ENCODE measurements at places on chromosomes 7 and 10. TPM values are rescaled to one million over a fixed set of nuclear protein-coding genes. Genes with fewer than 3 reads are reported as not detected.
A peak's percentile ranks its signal among the peaks of the same experiment; 100 is the strongest.

Gene CYP2W1
- total RNA-seq, result not detected

Gene LHFPL3
- total RNA-seq, result not detected

Gene GARIN1A
- 0.71 TPM for total RNA-seq

Gene GATA3
- 141 TPM for total RNA-seq

Gene TRPV5
- total RNA-seq, result not detected

Gene COBL
- not detected for total RNA-seq

Gene SPDYE5
- 0.20 TPM for total RNA-seq

Gene NACAD
- total RNA-seq, result 0.08 TPM

Gene GDF2
- not detected for total RNA-seq

Gene PNLIPRP3
- total RNA-seq, result not detected

Gene CYP3A5
- not detected for total RNA-seq

Gene PRPS1L1
- total RNA-seq, result not detected

DNA sequence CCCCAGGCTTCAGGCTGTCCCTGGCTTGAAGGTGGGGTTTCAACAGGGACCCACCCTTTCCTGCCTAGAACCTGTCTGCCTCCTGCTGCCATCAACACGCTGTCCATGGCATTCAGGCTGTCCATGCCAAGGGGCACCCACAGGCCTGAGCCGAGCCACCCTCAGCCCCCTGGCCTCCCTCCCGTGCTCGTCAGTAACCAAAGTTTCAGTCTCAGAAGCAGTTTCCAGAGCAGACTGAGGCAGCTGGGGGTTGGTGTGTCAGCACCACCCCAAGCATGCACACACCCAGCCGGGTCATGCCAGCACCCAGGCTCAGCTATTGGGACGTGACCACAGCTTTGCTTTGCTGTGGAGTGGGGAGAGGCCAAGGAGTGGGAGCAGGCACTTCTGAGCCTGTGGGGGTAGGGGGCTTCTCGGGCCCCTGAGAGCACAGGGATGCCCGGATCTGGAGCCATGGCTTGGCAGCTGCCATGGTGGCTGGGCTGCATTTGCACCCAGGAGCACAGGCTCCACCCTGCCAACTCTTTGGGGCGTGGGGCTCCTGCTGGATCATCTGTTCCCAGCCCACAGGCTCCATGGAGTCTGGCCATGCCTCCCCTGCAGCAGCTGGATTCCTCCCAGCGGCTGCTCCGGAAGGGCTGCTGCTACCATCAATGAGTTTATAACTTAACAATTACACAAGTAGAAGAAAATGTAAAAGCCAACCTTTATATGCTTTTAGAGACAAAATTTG, 314.5 kb upstream of the SEMA3C start:
- H3K4me3 ChIP-seq, result no peak overlapping the region
- H3K4me1 ChIP-seq, result no peaks in the 10 kb centered on the region
- H3K27me3 ChIP-seq, result no peaks in the 10 kb centered on the region
- no peak for DNase-seq
- no peak overlapping the region for H3K27ac ChIP-seq

DNA sequence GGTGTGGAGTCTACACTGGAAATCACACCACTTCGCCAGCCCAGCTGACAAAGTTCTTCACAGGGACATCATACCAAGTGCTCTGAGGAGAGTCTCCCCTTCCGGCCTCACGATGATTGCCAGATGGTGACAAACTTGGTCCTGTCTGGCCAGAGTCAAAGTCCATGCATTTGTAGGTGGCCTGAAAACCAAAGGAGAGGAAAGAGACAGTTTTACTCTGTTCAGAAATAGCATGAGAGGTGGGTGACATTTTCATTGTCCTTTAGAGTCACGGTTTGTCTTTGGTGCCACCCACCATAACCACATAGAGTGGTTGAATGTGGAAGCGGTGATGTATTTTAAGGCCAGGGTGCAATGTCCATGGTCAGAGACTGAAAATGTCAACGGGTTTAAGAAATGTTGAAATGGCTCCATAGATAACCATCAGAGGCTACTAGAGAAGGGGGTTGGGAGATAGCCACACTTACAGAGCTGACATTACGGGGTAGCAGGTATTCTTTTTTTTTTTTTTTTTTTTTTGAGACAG, 33.0 kb downstream of the BTBD16 start:
- DNase-seq, result no peak
- peaks cover 15% of the 10 kb centered on the region for H3K4me1 ChIP-seq
- H3K4me3 ChIP-seq, result no peak overlapping the region

GRCh38 chr10:132099389-132100090, 33.8 kb downstream of the JAKMIP3 start:
- DNase-seq, result no peak
- peaks cover 9% of the 10 kb centered on the region for H3K27me3 ChIP-seq
- no peaks in the 10 kb centered on the region for H3K36me3 ChIP-seq
- no peaks in the 10 kb centered on the region for H3K4me1 ChIP-seq

DNA sequence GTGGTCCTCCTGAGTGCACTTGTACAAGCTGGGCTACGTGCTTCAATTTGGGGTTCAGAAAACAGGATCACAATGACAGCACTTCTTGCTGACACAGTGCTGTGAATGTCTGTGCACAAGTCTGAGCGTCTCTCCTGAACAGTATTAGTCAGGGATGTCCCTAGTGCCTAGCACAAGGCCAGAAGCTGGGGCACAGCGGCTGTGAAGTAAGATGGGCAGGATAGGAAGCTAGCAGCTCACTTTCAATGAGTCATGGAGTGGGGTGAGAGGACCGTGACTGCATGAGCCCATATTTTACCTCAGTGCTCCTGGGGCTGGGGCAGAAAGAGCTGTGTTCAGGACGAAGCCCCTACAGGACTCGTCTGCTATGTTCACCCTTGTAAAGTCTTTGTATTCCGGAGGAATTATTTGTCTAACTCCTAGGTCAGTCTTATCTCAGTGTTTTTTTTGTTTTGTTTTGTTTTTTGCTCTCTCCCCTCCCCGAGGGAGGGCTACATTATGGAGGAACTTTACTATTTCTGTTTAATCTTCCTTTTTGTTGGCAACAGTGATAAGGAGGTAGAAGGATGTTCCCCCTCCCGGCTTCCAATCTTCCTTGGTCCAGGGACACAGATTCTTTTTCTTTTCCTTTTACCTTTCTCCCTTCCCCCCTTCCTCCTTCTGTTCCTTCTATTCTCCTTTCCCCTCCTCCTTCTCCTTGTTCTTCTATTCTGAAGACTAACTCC, 2.8 kb upstream of the LRMDA start:
- no peaks in the 10 kb centered on the region for H3K36me3 ChIP-seq
- no peak overlapping the region for H3K27ac ChIP-seq
- no peak overlapping the region for H3K4me3 ChIP-seq
- no peak for DNase-seq
- H3K4me1 ChIP-seq, result peaks cover 3% of the 10 kb centered on the region
- H3K27me3 ChIP-seq, result peaks cover 33% of the 10 kb centered on the region

- no peak overlapping the region for H3K27ac ChIP-seq
- no peak overlapping the region for H3K4me3 ChIP-seq
- no peak for DNase-seq
- no peaks in the 10 kb centered on the region for H3K4me1 ChIP-seq
- H3K36me3 ChIP-seq, result no peaks in the 10 kb centered on the region
Measured at GRCh38 chr7:108722561-108722960, 152.9 kb downstream of the DNAJB9 start.

GRCh38 chr7:2023877-2024566, 208.7 kb downstream of the MAD1L1 start:
- H3K4me3 ChIP-seq, result no peak overlapping the region
- no peak overlapping the region for H3K27ac ChIP-seq

GRCh38 chr10:67804395-67804678, 33.7 kb downstream of the DNAJC12 start:
- H3K4me1 ChIP-seq, result no peaks in the 10 kb centered on the region
- DNase-seq, result no peak
- no peak overlapping the region for H3K4me3 ChIP-seq
- H3K27ac ChIP-seq, result no peak overlapping the region
- no peaks in the 10 kb centered on the region for H3K36me3 ChIP-seq
- no peaks in the 10 kb centered on the region for H3K27me3 ChIP-seq

- no peaks in the 10 kb centered on the region for H3K36me3 ChIP-seq
- no peak overlapping the region for H3K4me3 ChIP-seq
- H3K4me1 ChIP-seq, result no peaks in the 10 kb centered on the region
- DNase-seq, result no peak
Measured at GRCh38 chr7:44289341-44290251, 35.8 kb downstream of the CAMK2B start.

GRCh38 chr7:87935384-87935706, 1.3 kb downstream of the ADAM22 start:
- no peak overlapping the region for H3K27ac ChIP-seq
- no peak for DNase-seq
- H3K4me1 ChIP-seq, result peaks cover 15% of the 10 kb centered on the region
- H3K4me3 ChIP-seq, result peak overlapping the region; percentile 65
- H3K27me3 ChIP-seq, result no peaks in the 10 kb centered on the region
- H3K36me3 ChIP-seq, result no peaks in the 10 kb centered on the region

DNA sequence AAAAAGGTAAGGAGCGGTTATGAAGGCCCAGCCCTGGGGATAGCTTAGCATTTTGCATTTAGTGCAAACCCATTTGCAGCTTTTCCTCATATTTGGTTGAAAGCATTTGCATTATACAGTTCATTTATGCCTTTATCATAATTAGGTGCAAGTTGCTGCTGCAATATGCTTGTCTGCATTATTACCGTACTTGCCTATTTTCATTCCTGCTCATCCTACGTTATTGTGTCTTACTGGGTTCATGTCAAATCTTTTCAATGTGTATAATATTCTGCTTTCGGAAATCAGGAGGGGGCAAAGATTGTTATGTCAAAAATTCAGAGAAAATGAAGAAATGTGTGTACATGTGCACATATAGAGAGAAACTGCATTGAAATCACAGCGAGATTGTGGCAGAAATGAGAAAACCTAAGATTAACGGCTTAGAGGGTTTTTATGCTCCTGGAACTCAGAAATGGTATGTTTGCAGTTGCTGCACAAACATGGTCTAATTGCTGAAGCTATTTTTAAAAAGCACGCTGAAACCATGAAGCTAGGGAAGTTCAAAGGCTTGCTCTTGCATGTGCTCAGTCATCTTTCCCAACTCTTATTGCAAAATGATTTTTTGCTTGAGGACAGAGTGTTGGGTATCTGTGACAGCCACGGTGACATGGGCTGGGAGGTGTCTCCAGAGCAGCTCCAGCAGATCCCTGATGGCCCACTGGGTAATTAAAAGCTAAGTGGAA, 613.2 kb downstream of the SDK1 start:
- no peaks in the 10 kb centered on the region for H3K27me3 ChIP-seq
- no peak overlapping the region for H3K4me3 ChIP-seq
- no peaks in the 10 kb centered on the region for H3K36me3 ChIP-seq
- no peak for DNase-seq

DNA sequence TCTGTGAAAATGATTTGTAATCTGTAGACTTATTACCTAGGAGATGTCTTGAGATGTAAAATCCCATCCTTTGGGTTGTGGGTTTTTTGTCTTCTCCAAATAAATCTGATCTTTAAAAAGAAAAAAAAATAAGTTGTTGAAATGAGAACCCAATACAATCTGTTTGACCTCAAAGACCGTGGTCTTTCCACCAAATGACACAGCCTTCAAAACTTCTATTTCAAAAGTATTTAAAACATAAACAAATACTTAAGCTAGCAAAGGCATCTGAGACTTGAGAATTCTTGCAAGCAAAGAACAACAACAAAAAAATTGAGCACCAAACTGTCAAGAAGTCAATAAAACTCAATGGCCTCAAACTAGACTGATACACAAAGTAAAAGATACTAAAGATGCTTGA, 67.9 kb upstream of the HECW1 start:
- DNase-seq, result no peak
- no peak overlapping the region for H3K27ac ChIP-seq
- peaks cover 12% of the 10 kb centered on the region for H3K27me3 ChIP-seq
- H3K36me3 ChIP-seq, result no peaks in the 10 kb centered on the region
- no peaks in the 10 kb centered on the region for H3K4me1 ChIP-seq

- no peak overlapping the region for H3K27ac ChIP-seq
- H3K4me3 ChIP-seq, result no peak overlapping the region
- DNase-seq, result no peak
- H3K27me3 ChIP-seq, result no peaks in the 10 kb centered on the region
- H3K4me1 ChIP-seq, result no peaks in the 10 kb centered on the region
Measured at GRCh38 chr7:83494683-83495082, 154.3 kb downstream of the SEMA3E start.
